Pancreas (tissue), 10 donors: ENCODE measurements at places on chromosomes 6 and 20.
A peak's percentile ranks its signal among the peaks of the same experiment; 100 is the strongest.

GRCh38 chr6:154476494-154476893 is 34.0 kb downstream of the CNKSR3 start:
- DNase-seq: no peak

GRCh38 chr6:134122775-134123174 is 70.4 kb upstream of the SLC2A12 start:
- DNase-seq: no peak

DNA sequence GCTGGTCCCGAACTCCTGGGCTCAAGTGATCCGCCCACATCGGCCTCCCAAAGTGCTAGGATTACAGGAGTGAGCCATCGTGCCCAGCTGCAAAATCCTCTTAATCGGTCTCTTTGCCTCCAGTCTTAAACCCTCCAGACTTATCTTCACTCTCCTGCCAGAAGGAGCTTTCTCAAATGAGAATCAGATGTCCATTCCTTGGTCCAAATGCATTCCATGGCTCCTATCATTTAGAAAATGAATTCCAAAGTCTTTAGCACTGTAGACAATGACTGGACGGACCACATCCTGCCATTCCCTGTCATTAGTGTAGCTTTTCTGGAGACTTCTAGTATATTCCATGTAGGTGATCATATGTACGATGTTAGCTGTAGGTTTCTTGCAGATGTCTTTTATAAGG is 141.9 kb downstream of the ID4 start:
- no peak for DNase-seq

DNA sequence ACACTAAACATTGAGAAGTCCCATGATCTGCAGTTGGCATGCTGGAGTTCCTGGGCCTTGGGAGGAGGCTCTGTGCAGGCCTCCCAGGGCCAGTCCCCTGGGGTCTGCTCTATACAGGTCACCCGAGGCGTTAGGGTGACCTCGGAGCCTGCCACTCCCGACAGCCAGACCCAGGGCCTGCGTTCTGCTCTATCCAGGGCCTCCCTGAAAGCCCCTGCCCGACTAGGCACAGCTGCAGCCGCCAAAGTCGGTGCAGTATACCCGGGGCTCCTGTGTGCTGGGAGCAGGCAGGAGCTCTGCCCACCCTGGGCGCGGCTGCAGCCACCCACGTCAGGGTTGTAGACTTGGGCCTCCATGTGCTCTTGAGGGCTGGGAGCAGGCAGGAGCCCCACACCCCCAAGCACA is 6.3 kb upstream of the OR14J1 start:
- no peak for DNase-seq

DNA sequence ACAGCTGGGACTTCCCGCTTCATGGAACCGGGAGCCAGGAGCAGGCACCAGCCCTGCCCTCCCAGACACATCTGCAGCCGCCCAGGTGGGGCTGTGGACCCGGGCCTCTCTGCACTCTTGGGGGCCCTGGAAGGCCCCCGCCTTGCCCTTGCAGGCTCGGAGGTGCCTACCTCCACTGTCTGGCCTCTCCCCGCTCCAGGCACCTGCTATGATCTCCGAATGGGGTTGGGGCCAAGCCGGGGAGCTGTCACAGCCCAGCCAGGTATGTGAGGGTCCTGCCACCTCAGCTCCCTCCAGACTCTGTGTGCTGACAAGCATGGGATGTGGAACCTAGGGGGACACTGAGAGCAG is 54.0 kb downstream of the GMDS start:
- DNase-seq: peak; percentile 62

DNA sequence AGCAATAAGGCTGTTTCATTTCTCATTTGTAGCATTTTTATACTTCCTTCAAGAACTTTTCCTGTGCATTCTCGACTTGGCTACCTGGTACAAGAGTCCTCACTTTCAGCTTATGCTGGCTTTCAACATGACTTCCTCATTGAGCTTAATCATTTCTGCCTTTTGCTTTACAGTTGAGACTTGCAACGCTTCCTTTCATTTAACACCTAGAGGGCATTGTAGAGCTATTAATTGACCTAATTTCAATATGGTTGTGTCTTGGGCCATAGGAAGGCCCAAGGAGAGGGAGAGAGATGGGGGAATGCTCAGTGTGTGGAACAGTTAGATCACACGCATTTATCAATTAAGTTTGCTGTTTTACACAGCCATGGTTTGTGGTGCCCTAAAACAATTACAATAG is 37.2 kb downstream of the SLC22A2 start:
- no peak for DNase-seq

GRCh38 chr20:47810116-47810677 is 24.9 kb upstream of the SULF2 start:
- no peak for DNase-seq

GRCh38 chr6:4971851-4972250 is 32.0 kb downstream of the RPP40 start:
- no peak for DNase-seq

DNA sequence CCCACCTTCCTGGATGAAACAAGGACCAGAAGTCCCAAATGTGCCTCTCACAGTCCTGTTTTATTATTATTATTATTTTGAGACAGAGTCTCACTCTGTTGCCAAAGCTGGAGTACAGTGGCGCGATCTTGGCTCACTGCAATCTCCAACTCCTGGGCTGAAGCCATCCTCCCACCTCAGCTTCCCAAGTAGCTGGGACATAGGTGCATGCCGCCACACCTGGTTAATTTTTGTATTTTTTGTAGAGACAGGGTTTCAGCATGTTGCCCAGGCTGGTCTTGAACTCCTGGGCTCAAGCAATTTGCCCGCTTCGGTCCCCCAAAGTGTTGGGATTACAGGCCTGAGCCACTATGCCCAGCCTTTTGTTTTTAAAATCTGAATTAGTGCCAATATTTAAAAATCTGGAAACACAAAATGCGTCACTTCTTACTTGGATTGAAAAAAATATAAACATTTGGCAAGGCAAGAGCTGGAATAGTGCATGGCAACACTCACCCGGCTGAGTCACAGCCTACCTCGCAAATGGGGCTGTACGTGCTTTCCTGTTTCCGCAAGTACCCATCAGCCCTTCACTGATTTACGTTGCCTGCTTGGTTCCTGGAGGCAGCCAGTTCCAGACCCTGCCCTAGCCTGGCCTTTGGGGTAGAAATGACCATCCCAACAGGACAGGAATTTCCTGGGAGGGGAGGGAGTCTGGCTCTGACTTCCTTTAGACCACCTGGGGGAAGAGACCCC is 6.3 kb downstream of the SDCBP2 start:
- no peak for DNase-seq

DNA sequence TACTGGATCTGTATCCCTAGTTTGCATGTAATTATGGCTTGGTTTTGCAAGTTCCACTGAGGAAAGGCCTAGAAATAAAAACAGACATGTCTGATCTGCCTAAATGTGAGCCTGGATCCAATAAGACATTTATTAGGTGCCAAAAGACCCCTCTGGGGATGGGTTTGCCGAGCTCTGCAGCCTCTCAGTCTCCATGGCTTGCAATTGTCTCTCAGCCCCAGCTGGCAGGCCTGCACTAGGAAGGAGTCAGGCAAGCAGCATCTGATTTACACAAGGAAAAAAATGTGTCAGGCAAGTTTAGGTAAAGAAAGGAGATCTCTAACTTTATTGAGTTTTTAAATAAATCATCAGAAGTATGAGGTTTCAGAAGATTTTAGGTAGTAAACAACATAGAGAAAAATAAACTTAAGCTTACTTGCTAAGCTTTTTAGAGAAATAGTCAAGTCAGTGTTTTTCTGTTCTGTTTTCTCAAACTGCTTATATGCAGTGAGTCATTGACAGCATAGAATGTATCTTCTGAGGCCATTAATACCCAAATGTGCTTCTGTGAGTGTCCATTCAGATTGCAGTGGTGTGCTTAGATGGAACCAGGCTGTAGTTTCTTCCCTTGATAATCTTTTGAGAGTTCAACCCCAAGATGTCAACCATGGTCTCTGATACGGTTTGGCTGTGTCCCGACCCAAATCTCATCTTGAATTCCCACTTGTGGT is 121.0 kb downstream of the FHL5 start:
- DNase-seq: no peak

GRCh38 chr20:2879146-2879545 is 5.9 kb downstream of the PTPRA start:
- no peak for DNase-seq

GRCh38 chr20:16290358-16290757 is 282.9 kb downstream of the KIF16B start:
- DNase-seq: no peak

DNA sequence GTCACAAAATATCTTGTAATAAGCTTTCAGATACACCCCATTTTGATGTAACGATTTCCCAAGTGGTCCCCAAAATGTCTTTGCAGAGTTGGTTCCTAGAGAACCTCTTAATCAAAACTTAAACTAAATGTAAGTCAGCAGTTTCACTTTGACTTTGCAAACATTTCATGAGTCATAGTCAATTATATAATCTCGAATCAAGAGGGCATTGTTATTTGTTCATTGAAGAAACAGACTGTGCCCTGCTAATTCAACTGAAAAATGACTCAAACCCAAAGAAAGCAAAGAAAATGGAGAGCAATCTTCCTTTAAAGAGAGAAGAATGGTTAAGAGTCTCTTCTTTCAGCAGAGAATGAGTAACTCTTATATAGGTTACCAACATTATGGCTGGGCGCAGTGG is 58.3 kb downstream of the IPCEF1 start:
- no peak for DNase-seq

- no peak for DNase-seq
Observed at GRCh38 chr6:154579046-154579445, 68.6 kb upstream of the CNKSR3 start.

DNA sequence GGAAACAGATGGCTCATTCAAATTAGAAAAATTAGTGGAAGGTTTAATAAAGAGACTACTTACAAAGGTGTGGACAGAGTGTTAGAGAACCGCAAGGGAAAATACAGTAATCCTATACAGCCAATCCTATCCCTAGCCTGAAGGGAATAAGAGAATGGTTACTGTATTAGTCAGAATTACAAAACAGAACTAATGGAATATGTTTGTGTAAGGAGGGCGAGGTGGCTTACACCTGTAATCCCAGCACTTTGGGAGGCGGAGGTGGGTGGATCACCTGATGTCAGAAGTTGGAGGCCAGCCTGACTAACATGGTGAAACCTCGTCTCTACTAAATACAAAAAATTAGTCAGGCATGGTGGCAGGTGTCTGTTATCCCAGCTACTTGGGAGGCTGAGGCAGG is 16.3 kb upstream of the TRPC4AP start:
- DNase-seq: no peak

- DNase-seq: no peak
Observed at GRCh38 chr6:142339968-142340658, 38.3 kb downstream of the ADGRG6 start.

DNA sequence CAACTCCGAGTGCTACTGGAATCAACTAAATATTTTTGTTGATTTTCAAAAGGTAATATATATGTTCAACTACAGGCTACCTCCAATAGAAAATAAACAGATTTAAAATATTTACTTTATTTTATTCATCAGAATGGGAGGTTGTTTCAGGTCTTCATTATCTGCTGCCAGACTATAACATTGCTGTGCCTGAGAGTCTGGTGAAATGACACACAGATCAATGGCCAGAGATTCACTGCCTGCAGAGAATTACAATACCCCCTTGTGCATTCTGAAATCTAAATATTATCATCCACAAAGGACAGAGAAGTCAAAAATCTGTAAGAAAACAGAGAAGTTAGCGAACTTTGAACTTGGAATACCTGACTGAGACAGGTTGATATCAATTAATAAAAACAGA is 667.8 kb upstream of the GJE1 start:
- DNase-seq: no peak

DNA sequence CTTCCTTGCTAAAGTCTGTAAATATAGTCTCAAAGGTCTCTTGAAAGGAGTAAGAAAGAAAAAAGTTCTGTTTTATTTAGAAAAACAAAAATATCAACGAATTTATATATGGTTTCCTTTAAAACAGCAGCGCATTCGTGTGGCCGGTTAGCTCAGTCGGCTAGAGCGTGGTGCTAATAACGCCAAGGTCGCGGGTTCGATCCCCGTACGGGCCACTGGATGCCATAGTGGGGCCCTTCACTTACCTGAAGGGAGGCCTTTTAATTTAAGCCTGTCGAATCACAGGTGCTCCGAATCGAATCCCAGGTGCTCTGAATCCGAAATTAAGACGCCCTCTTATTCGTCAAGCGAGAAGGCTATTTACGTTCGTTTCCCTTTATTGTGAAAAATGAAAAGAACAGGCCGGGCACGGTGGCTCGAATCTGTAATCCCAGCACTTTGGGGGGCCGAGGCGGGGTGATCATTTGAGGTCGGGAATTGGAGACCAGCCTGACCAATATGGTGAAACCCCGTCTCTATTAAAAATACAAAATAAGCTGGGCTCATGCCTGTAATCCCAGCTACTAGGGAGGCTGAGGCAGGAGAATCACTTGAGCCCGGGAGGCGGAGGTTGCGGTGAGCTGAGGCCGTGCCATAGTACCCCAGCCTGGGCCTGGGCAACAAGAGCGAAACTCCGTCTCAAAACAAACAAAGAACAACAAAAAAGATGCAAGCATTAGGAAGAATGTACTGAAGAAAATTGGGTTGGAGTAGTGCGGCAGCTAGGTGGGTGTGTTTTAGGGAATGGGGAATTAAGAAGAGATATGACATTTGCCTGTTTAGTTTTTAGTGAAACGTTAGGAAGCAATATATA is 195.8 kb upstream of the ZNF184 start:
- DNase-seq: peak; percentile 67

DNA sequence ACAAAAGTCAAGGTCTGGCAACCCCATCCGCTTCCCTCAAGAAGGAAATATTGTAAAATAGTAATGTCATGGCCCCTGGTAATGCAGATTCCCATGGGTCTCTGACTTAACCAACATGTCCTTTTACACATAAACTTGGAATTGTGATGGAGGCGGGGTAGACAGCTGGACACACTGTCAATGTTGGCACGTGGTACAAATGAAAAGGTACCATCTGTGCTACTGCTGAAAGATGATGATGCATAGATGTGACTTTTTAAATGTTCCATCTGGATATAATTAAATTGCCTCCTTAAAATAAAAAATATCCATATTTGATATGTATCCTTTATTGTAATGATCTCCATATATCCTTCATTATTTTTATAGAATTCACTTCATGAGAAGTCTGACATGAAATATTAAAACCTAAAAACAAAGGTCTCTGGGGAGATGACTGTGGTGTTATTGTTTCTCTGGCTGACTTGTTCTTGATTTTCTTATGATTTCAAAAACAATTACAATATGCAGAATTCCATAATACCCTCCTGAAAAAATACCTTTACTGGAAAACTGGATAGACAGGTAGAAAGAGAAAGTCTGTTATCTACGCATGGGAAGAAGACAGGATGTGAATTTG is 104.5 kb downstream of the MKKS start:
- no peak for DNase-seq

- DNase-seq: peak; percentile 93
Observed at GRCh38 chr6:30626484-30627366, at the start of gene ATAT1. TSS of gene ATAT1 (plus strand) at chr6:30626874.

DNA sequence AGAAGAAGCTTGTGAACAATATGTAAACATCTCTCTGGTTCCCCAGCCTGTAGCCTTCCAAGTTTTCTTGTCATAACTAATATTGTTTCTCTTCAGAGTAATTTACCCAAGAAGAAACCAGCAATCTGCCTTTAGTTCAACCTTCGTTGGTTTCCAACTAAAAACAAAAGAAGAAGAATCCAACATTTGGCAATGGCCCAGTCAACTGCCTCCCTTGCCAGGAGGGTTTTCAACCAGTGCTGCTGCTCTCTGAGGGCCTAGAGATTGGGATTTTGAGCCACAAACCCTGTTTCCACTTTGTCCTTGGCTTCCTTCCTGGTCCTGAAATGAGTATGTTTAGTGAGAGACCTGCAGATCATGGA is 395.8 kb upstream of the CNR1 start:
- DNase-seq: no peak
